Upper lobe of right lung (tissue), 1 donor: ENCODE measurements at places on chromosomes 7 and 10.

- DNase-seq, result no peak
Measured at GRCh38 chr7:94576316-94576715, 66.7 kb downstream of the CASD1 start.

DNA sequence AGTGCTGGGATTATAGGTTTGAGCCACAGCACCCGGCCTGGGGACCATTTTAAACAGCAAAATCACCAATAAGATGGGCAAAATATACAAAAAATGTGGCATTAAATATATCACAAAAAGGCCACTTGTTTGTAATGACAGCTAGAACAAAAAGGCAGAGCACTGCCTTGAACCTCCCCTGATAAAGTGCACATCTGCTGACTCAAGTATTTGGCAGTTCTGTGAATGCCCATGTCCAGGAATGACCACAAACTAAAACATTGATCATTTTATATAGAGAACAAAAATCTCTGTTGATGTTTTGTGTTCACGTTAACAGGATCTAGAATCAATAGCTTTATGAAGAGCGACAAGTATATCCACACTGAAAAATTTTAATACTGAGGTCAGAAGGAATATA, 21.5 kb downstream of the HERC4 start:
- no peak for DNase-seq

DNA sequence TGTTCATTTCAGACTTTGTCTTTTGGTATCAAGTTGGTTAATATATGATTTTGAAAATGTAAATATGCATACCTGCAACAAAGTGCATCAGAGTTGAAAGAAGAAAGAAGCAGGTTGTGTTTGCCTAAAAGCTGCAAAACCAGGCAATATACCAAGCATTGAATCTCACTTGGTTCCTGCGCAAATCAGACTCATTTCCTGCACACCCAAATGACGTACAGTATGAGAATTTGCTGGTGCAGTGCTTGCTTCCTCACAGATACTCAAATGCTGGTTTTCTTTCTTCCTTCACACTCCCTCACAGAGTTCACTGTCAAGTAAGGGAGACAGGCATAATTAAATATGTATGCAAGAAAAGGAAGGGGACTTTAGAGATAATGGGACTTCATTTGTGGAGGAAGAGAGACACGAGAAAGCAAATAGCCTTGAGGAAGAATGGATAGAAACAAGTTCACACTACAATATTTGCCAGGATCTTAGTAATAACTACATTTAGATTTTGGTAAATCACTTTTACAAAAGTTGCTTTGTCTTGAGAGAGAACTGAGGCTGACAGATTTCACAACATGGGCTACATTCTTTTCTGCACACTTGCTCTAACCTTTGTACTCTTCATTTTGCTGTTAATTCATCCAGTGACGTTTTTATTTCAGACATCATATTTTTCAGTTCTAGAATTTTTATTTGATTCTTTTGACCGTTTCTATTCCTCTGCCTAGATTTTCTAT, 56.9 kb upstream of the AOAH start:
- DNase-seq, result no peak

DNA sequence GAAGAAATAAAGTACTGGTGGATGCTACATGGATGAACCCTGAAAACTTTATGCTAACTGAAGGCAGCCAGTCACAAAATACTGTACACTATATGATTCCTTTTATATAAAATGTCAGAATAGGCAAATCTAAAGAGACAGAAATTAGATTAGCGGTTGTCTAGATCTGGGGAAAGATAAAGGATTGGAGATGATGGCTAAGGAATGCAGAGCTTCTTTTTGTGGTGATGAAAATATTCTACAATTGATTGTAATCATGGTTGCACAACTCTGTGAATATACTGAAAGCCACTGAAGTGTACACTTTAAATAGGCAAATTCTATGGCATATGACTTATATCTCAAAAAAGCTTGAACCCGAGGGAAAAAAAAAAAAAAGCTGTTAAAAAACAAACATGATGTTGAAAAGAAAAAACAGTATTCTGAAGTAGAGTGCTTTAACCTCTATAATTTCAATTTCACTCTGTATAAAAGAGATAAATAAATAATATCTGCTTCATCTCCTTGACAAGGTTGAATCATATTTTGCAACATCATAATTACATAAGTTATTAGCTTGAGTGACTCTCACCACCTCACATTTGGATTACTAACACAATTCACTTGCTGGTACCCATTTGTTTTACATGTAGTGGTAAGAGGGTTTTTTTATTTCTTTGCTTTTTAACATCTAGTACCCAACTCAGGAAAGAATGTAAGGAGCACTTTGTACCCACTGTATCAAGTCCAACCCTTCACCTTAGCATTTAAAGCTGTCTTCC, 2.8 kb upstream of the GNAI1 start:
- DNase-seq, result no peak

DNA sequence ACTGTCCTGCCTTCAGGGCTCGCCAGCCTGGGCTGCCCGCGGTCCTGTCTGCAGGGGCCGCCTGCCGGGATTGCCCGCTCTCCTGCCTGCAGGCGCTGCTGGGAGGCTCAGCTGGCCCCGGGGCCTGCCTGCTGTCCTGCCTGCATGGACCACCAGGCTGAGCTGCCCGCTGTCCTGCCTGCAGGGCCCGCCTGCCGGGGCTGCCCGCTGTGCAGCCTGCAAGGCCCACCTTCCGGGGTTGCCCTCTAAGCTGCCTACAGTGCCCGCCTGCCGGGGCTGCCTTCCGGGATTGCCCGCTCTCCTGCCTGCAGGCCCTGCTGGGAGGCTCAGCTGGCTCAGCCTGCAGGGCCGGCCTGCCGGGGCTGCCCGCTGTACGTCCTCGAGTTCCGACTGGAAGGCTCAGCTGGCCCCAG, 164.4 kb downstream of the GLRX3 start:
- peak; percentile 85 for DNase-seq

- DNase-seq, result peak; percentile 48
Measured at GRCh38 chr7:157499121-157499834, 162.5 kb downstream of the DNAJB6 start.

- DNase-seq, result peak; percentile 34
Measured at GRCh38 chr10:132502544-132503300, 34.9 kb upstream of the INPP5A start.

DNA sequence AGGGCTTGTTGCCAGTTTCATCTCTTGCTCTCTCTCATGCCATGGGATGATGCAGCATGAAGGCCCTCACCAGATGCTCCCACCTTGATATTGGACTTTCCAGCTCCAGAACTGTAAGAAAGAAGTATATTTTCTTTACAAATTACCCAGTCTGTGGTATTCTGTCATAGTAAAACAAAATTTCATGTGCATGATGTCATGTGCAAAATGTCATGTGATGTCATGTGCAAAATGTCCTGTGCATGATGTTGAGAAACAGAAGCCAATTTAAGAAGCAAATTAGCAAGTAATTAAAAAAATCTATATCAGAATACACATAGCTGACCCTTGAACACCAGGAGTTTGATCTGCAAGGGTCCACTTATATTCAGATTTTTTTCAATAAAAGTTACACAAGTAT, 56.6 kb downstream of the DNAJC1 start:
- no peak for DNase-seq

DNA sequence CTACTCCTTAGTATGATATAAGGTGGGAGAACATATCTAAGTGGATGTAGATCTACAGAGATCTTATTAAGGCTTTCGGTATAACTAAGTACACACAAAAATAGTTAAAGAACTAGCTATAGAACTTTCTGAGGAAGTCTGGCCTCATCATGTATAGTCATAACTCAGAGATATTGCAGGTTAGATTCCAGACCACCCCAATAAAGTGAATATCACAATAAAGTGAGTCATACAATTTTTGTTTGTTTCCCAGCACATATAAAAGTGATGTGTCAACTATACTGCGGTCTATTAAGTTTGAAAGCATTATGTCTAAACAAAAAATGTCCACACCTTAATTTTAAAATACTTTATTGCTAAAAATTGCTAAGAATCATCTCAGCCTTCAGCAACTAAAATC, 24.7 kb upstream of the SEMA3A start:
- DNase-seq, result no peak

- DNase-seq, result no peak
Measured at GRCh38 chr10:113021268-113022040, 71.4 kb downstream of the TCF7L2 start.

- no peak for DNase-seq
Measured at GRCh38 chr10:5774987-5775620, 38.1 kb downstream of the GDI2 start.

GRCh38 chr7:70299472-70299807, 701.2 kb downstream of the AUTS2 start:
- DNase-seq, result no peak

- DNase-seq, result no peak
Measured at GRCh38 chr7:127674361-127674760, 22.4 kb downstream of the SND1 start.

GRCh38 chr10:96516337-96516736, 2.6 kb upstream of the TLL2 start:
- DNase-seq, result no peak

- no peak for DNase-seq
Measured at GRCh38 chr10:113222207-113222606, 272.2 kb downstream of the TCF7L2 start.

- DNase-seq, result no peak
Measured at GRCh38 chr7:158586499-158587161, 993 bp downstream of the PTPRN2 start.

DNA sequence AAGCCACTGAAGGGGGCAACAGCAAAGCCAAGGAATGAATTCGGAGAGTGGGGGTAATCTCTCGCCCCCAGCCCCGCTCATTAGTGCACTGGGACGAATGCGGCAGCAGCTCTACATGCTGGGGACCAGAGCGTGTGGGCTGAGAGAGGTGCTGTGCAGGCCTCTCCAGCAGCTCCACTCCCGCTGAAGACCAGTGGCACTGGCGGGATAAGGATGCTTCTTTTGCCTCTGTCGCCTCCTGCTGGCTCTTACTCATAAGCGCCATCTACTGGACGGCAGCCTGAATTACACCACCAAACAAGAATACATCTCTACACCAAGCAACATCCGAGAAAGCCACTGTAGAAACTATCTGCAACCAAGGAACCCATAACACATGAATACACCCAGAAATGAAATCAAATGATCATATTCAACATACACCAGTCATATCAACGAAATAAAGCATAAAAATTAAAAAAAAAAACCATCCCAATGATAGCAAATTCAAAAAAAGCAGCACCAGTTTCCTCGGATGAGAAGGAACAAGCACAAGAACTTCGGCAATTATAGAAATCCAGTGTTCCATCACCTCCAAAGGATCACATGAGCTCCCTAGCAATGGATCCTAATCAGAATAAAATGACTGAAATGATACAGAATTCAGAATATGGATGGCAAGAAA, 79.0 kb upstream of the TMEM168 start:
- no peak for DNase-seq

- DNase-seq, result no peak
Measured at GRCh38 chr10:79180414-79181221, 111.9 kb downstream of the ZMIZ1 start.

GRCh38 chr7:142883571-142884285, 1.8 kb downstream of the TRPV6 start:
- peak; percentile 36 for DNase-seq

GRCh38 chr10:91864744-91865143, 44.5 kb downstream of the FGFBP3 start:
- no peak for DNase-seq

DNA sequence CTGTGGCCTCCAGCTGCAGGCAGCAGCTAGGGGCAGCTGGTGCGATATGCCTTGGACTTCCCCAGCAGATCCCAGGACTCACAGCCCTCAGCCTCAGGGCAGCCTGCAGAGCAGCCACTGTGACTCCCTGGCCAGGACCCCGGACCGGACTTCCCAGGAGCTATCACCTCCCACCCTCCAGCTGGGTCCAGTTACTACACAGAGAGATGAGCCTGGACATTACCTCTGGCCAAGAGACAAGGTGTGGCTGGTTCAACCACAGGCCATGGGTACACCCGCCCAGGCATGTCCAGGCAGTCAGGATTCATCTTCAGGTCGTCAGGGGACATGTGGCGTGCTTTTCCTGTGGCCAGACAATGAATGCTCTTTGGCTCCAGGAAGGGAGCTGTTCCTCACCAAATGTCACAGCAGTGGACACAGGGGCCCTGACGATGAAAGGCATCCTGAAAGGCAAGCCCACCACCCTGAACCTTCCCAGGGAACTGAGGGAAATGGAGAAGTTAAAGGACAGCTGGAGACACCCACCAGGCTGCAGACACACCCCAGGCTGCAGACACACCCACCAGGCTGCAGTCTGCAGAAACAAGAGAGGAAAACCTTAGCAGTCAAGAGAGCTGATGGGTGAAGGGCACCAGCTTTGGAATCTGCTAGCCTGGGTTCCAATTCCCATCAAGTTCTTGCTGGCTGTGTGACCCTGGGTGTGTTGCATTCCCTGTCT, 25.8 kb upstream of the NANOS1 start:
- peak; percentile 41 for DNase-seq

DNA sequence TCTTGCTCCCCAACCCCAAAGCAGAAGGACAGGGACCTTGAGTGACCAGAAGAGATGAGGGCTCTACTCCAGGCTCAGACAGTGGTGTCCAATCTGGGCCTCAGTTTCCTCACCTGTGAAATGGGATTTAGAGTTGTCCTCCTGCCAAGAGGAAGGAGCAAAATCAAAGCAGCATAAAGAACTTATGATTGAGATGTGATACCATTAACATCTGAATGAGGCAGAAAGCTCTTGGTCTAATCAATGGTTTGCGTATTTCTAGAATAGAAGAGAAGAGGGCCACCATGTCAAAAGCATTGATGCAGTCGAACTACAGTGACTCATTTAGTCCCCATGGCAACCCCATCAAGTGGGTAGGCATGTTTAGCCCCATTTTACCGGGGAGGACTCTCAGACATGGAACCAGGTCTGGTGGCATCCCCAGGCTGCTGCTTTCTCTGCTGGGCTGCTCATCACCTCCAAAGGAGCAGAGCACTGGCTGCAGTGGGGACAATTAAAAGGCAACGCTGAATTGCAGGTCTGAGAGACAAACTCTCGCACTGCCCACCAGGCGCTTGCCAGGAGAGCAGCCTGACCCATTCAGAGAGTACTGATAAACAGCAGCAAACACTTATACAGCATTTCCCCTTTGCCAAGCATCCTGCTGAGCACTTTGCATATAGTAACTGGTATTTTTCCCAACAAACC, 175.9 kb downstream of the NEURL1 start:
- no peak for DNase-seq

DNA sequence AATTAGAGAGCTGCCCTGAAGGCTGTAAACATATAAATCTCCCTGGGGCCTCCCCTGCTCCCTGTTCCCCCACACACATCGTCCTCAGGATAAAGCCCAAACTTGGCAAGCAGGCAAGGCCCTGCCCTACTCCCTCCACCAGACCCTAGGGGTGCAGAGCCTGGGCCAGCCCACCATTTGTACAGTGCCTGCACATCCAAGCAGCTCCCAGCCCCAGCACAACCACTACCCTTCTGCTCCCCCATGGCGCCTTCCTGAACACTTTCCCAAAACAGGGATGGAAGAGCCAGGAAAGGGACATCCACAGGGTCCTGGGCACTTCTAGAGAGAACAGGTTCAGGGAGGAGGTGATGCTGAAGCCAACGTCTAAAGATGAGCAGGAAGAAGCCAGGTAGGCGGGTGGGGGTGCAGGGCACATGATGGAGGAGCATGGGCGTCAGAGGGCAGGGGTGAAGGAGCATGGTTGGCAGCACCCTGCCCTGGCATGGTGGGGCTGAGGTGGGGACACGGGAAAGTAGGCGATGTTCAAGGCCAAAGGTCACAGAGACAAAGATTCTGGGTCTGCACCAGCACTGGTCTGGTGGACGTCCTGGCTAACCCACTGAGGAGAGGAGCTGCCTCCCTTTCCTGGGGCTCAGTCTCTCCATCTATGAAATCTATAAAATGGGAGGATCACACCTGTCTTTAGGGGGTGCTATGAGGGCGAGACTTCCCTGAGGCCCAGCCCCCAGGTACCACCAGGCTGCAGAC, 140.6 kb downstream of the ARHGAP22 start:
- peak; percentile 58 for DNase-seq

- no peak for DNase-seq
Measured at GRCh38 chr10:102580230-102580629, 64.0 kb upstream of the TRIM8 start.
